Activated CD4-positive, alpha-beta T cell treated with anti-CD3 and anti-CD28 coated beads, Interleukin-2, amount 10 ng/mL, durations not matched to agents 7 days and 5 days (primary cell): ENCODE measurements at places on chromosomes 7 and 10. TPM values are rescaled to one million over a fixed set of nuclear protein-coding genes. Genes with fewer than 3 reads are reported as not detected.

PPP1R17 gene
- not detected for total RNA-seq

OPN1SW gene
- not detected for total RNA-seq

SPDYE3 gene
- not detected for total RNA-seq

DNA sequence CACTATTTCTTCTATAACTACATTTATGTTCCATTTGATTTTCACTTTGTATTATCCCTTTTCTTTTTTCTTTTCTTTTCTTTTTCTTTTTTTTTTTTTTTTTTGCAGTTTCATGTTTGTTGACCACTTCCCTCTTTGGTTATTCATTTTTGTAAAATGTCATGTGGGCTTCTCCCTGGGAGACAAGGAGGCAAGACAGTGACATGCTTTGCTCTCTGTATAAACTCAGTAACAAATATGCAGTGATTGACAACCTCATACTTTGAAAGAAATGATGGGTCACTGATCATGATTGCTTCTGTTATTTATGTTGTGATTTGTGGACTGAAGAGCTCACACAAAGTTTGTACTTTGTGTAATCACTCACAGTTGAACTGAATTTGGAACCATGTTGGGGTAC, 90.2 kb upstream of the ABI1 start:
- no peak for DNase-seq

- DNase-seq, result no peak
Observed at GRCh38 chr7:23212841-23213240, 31.0 kb downstream of the NUP42 start.

DNA sequence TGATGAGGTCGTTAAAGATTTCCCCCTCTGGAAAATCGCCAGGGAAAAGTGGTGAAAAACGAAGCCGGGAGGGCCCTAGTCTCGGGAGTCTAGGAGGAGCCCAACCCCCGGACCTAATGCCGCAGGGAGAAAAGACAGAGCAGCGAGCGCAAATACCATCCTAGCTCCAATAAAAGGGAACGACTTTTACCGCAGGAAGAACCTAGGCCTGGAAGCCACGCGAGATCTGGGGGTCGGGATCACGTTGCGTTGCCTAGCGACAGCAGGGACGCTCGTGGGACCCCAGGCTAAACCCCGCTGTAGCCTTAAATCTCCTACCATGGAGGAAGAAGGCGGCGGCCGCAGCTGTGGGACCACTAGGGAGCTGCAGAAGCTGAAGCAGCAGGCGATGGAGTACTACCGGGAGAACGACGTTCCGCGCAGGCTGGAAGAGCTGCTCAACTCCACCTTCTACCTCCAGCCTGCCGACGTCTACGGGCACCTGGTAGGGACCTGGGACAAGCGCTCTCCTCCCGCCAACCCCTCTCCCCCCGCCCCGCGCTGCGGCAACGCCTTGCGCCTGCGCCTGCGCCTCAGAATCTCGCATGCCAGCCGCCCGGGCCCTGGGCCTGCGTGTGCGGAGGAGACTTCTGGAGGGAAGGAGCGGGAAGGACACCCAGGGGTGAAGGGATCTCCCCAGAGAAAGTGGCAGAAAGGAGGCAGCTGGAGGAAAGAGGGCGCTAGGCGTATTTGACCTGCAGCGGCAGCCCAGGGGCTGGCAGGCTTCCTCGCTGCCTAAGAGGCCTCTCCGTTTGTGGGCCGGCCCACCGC, at the start of gene ENO4:
Gene ENO4 (plus strand): TSS at position 252 of the 810 bp plus-strand sequence. CDS start 68 bp downstream, at position 320.
- no peak for DNase-seq

DNA sequence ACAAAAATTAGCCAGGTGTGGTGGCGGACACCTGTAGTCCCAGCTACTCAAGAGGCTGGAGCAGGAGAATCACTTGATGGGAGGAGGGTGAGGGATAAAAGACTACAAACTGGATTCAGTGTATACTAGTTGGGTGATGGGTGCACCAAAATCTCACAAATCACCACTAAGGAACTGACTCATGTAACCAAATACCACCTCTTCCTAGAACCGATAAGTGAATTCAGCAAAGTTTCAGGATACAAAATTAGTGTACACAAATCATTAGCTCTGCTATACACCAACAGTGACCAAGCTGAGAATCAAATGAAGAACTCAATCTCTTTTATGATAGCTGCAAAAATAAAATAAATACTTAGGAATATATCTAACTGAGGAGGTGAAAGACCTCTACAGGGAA, 23.0 kb upstream of the DMBT1 start:
- no peak for DNase-seq
